Suppressor macrophage (primary cell): ENCODE measurements at places on chromosomes 1 and 21.
A peak's percentile ranks its signal among the peaks of the same experiment; 100 is the strongest.

- DNase-seq = no peak
Observed at GRCh38 chr1:240350910-240351331, 259.2 kb downstream of the FMN2 start.

DNA sequence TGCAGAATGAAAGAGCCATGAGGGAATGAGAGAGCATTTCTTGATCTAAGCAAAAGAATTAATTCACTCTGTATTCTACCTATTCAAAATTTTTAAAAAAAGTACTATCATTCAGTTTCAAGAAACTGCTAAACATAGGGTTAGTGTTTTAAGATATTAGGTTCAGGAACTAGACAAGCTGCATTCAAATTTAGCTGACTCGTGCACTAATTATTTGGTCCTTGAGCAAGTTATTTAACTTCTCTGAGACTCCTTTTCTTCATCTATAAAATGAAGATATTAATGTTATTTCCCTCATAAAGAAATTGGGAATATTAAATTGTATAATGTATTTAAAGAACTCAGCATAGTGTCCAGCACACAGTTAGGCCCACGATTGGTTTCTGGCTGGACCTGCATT lies 75.0 kb upstream of the USH2A start:
- no peak for DNase-seq

GRCh38 chr21:23921670-23922418 lies 1685.4 kb downstream of the MRPL39 start:
- no peak for DNase-seq

GRCh38 chr1:7915826-7916500 lies 24.7 kb downstream of the TNFRSF9 start:
- DNase-seq = no peak

- peak; percentile 71 for DNase-seq
Observed at GRCh38 chr1:15178571-15179484, 25.3 kb downstream of the TMEM51 start.
